Suppressor macrophage treated with lipopolysaccharide for 4 hours (primary cell): ENCODE measurements at places on chromosomes 3 and 15.

DNA sequence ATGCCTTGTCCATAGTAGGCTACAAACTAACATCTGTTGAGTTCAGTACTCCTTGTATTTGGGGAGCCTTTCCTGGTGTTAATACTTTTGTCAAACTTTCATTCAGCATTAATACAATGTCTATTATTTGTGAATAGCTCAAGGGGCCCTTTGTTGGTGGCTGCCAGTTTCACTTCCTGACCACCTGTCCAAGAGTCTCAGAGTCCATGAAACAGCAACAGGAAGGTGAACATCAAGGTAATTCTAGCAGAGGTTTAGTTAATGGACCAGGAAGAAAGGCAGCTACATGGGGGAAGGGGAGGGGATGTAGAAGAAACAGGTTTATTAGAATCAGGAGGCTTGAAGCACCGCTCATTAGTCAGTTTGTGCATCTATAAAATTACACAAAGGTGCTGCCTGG, 386.9 kb downstream of the PDCD6IP start:
- DNase-seq: no peak

DNA sequence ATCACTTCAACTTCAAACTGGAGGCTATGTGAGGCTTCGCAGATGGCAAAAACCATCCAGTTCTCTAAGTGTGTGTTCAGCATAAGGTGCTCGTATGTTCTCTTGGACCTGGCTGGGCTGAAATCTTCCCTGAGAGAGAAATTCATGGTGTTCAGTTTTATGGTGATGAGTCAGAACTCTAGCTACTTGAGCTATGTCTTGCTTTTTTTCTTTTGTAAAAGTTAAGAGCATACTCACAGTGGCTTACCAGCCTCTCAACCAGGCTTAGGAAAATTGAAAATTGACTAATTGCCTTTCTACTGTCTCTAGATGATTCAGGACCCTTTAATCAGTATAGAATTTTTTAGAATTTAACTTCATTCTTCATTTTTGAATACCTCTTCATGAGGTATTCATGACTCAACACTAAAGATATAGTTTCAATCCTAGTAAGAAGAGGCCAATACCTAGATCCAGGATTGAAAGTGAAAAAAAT, 617.5 kb downstream of the TBL1XR1 start:
- no peak for DNase-seq

- peak; percentile 64 for DNase-seq
These were observed 210.3 kb downstream of the RAP2B start for GRCh38 chr3:153372326-153372725.

GRCh38 chr3:52846432-52846965, 11.7 kb upstream of the MUSTN1 start:
- DNase-seq: no peak

DNA sequence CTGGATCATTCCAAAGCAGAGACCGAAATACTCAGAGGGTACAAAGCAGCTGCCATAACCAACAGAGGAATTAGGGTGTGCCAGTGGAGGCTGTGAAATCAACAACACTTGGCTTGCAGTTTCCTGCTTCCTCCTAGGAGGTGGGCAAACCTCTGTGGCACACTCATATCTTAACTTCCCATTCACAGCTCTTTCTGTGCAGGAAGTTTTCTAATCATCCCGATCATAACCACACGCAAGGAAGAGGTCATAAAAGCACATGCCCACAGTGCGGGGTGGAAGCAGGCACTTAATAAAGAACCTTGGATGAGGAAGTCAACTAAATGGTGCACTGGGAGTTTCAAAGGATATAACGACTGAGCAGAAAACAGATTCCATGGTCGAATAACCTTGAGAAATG, 5.1 kb downstream of the SCAMP2 start:
- DNase-seq: peak; percentile 93

- DNase-seq: no peak
These were observed 11.8 kb downstream of the INO80 start for GRCh38 chr15:41104234-41104633.

GRCh38 chr3:53671192-53671960, 174.8 kb downstream of the CHDH start:
- DNase-seq: no peak

GRCh38 chr15:85008474-85009260, 27.0 kb downstream of the PDE8A start:
- peak; percentile 50 for DNase-seq

- DNase-seq: peak; percentile 29
These were observed 15.9 kb downstream of the TLNRD1 start for GRCh38 chr15:81016489-81017068.

DNA sequence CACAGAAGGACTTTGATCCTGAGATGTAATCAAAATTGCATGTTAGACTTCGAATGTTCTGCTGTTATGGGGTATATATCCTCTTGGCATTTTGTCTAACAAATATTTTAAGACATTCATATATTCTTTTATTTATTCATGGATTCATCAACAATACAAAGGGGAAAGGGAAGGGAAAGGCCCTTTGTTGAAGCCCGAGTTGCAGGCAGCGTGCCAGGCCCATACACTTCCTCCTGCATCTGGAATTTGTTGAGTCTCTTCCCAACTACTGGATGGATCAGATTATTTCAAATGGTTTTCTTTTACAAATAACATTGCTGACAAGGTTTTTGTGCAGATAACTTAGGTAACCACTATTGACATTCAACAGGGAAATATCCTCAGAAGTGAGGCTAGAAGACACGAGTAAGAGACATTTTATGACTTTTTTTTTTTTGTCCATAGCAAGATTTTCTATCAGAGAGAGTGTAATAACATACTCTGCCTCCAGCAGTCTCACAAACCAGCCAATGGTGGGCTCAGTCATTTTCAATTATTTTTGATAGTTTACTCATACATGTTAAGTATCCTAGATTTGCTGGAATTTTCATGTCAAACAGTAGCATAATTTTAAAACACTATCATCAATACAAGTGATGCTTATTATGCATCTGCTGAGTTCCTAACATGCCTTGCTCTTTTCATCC, 94.3 kb downstream of the RPL39L start:
- DNase-seq: no peak

GRCh38 chr3:43958005-43958770, 267.4 kb downstream of the ABHD5 start:
- no peak for DNase-seq

DNA sequence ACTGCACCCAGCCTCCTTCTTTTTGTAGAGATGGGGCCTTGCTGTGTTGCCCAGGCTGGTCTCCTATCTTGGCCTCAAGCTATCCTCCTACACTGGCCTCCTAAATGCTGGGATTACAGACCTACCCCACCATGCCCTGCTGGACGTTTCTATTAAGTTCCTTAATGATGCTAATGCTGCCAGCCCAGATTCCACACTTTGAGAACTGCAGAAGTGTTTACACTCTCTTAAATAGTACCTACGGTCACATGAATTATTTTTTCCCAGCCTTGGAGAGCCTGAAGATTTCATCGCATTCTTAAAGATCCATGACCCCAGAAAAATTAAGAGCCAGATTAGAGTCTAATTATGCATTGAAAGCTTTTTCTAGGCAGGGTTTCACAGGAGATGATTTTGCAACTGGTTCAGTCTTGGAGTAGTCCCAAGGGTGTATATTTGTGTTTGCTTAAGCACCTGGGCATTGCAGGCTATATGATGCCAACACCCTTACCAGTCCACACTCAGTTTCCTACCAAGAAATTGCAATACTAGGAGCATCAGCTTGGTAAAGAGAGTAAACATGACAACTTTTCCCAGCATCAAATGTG, 36.6 kb downstream of the TM4SF4 start:
- DNase-seq: no peak

DNA sequence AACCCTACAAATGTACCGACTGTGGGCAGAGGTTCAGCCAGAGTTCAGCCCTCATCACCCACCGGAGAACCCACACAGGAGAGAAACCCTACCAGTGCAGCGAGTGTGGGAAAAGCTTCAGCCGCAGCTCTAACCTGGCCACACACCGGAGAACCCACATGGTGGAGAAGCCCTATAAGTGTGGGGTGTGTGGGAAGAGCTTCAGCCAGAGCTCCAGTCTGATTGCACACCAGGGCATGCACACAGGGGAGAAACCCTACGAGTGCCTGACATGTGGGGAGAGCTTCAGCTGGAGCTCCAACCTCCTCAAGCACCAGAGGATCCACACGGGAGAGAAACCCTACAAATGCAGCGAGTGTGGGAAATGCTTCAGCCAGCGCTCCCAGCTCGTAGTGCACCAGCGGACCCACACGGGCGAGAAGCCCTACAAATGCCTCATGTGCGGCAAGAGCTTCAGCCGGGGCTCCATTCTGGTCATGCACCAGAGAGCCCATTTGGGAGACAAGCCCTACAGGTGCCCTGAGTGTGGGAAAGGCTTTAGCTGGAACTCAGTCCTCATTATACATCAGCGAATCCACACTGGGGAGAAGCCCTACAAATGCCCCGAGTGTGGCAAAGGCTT, 20.7 kb downstream of the ZSCAN2 start:
- no peak for DNase-seq
